ENCODE measurements at places on chromosomes 6 and 20.

- DNase-seq = no peak
Observed at GRCh38 chr6:119346450-119346849, 3.1 kb downstream of the MAN1A1 start.

- DNase-seq = no peak
Observed at GRCh38 chr6:7300926-7301325, 12.1 kb downstream of the SSR1 start.

DNA sequence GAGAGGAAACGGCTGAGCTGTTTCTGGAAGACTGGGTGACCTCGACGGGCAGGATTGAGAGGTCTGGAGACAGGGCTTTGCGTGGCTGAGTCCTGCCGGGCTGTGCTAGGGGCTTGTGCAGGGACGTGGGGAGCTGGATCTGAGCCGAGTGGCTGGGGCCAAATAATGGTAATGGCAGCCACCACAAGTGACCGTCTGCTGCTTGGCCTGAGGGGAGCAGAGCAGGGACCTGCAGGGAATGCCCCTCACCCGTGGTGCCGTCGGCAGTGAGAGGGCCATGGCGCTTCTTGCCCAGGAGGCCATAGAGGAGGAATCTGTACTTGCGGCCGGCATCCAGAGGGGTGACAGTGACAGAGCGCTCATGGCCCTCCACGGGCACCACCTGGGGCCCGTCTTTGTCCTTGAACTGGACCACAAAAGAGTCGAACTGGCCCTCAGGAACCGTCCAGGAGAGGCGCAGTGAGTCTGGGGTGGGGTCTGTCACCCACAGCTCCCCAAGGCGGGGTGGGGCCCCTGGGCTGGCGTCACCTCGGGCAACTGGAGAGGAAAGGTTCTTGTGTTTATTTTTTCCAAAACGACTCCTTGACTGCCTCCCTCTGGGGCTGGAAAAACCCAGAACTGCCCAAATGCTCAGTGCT, 31.8 kb downstream of the CYP21A2 start:
- no peak for DNase-seq

DNA sequence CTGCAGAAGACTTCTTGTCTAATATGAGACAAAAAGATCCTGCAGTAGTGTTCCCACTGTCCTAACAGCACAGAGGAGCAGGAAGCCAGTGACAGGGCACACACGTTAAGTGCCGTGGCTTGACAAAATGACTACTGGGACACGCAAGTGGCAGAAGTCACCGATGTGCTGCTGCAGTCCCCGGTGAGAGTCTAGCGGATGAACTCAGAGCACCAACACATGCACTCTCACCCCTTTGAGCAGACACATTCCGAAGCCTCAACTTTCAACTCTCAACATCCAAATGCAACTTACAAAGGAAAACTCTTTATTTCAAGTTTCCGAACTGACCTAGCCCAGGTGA, 898 bp downstream of the LAMA4 start:
- no peak for DNase-seq

DNA sequence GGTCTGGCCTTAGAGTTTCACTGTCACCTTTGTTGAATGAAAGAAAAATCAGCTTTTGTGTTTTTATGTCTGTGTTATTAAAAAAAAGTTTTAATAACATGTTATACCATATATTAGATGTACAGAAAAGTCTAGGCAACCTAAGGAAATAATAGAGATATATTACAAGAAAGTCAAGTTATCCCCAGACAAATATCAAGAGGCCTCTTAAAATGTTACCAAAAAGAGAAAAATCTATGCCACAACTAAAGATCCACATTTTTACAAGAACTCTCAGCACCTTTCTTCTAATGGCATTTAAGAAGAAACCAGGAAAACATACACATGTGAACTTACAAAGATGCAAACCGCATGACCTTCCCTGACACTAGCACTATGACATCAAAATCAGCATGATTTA, 26.8 kb downstream of the RAMACL start:
- no peak for DNase-seq

- peak; percentile 8 for DNase-seq
Observed at GRCh38 chr20:41048461-41049301, 20.1 kb downstream of the TOP1 start.

DNA sequence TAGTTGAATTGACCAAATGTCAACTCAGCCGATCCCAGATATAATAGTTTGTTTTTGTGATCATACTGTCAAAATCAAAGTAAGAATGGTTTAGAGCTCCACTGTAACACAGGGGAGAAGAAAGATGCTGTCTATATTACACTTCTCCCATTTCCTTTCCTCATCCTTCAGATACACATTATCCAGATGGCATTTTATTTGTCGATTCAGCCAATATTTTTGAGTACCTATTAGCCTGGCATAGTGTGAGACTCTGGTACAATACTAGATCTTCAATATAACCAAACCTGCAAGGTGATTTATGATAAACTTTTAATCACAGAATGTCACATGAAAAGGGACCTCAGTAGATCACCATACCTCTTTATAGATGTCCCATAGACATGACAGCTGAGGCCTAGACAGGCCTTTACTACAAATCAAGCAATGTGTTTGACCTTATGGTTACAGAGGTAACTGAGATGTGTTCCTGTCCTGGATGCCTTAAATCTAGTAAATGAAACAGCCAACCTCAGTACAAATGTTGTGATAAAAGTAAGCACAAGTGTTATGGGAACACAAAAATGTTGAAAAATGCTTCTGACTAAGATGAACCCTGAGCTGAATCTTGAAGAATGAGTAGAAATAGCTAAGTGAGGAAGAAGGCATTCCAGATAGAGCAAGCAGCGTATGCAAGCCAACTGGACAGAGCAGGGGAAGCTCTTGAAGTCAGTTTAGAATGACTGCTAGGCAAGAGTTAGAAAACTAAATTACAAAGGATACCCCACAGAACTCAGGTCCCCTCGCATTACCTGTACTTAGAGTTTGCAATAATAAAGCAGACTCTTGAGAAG, 1.9 kb downstream of the FBXO9 start:
- no peak for DNase-seq

- no peak for DNase-seq
Observed at GRCh38 chr6:161227004-161227960, 46.6 kb downstream of the AGPAT4 start.

- no peak for DNase-seq
Observed at GRCh38 chr6:140436023-140436811, 1061.8 kb upstream of the CITED2 start.

Data from RPMI8226 (cell line).